ENCODE measurements at places on chromosomes 7 and 10. TPM values are rescaled to one million over a fixed set of nuclear protein-coding genes. Genes with fewer than 3 reads are reported as not detected.

MRLN gene
- total RNA-seq, result not detected

DNA sequence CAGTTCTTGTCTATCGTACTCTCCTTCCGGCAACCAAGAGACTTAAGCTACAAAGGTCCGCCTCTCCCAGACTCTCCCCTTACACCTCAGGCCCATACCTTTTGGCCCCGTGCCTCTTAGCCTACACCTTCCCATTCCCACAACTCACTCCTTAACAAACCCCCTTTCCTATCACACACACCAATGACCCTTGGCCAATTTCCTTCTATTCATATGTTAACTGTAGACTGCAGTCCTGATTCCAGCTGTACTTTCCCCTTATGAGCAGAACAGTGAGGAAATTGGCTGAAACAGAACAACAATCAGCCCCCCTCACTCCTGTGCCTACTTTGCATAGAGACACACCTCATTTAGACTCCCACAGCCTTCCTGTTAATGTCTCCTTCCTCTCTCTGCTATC, 1.4 kb upstream of the TMEM139 start:
- no peaks in the 10 kb centered on the region for H3K36me3 ChIP-seq
- H3K4me1 ChIP-seq, result peaks cover 13% of the 10 kb centered on the region
- no peak overlapping the region for H3K27ac ChIP-seq
- no peak for DNase-seq
- no peak overlapping the region for H3K4me3 ChIP-seq
- H3K27me3 ChIP-seq, result no peaks in the 10 kb centered on the region

OIT3 gene
- total RNA-seq, result not detected

GRCh38 chr10:21989453-21990154, 13.9 kb downstream of the DNAJC1 start:
- H3K36me3 ChIP-seq, result no peaks in the 10 kb centered on the region
- no peaks in the 10 kb centered on the region for H3K27me3 ChIP-seq
- 0 out of 2 replicates have a peak, but pooled peaks cover 8% of the 10 kb centered on the region for H3K4me1 ChIP-seq
- no peak overlapping the region for H3K4me3 ChIP-seq
- peak; percentile 91 for DNase-seq

DNA sequence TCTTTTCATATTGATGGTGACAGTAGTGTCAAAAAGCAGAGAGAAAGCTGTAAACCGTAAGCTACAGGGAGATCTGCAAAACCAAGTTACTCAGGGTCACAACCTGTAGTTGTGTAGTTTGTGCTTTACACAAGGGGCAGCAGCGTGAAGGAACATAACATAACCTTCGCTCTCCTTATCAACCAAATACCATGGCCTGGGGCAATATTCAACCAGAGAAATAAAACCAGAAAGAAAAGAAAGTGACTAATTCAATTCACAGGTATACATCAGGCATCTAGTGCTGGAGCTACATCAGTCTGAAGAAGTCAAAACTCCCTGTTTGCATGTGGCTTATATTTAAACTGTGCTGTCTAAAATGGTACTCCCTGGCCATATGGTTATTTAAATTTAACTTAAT, 224.3 kb downstream of the TWIST1 start:
- no peak for DNase-seq
- H3K27ac ChIP-seq, result no peak overlapping the region
- H3K36me3 ChIP-seq, result no peaks in the 10 kb centered on the region
- H3K4me1 ChIP-seq, result peaks cover 41% of the 10 kb centered on the region
- no peak overlapping the region for H3K4me3 ChIP-seq

DNA sequence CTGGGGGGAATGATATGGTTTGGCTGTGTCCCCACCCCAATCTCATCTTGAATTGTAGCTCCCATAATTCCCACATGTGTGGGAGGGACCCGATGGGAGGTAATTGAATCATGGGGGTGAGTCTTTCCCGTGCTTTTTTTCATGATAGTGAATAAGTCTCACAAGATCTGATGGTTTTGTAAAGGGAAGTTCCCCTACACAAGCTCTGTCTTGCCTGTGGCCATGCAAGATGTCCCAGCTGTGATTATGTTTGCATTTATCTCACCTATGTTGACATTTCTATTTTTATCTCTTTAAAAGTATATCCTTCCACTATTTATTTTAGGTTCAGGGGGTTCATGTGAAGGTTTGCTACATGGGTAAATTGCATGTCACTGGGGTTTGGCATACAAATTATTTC, 323.9 kb upstream of the GLI3 start:
- H3K4me3 ChIP-seq, result no peak overlapping the region
- no peaks in the 10 kb centered on the region for H3K36me3 ChIP-seq
- no peaks in the 10 kb centered on the region for H3K4me1 ChIP-seq
- H3K27me3 ChIP-seq, result no peaks in the 10 kb centered on the region
- no peak overlapping the region for H3K27ac ChIP-seq

SLC26A4 gene
- total RNA-seq, result 0.25 TPM

Data from GM23248 (cell line).